NCI-H510A treated with DMSO at 0.1 percent for 48 hours (cell line): ENCODE measurements at places on chromosomes 7 and 10.

- no peak for DNase-seq
Measured at GRCh38 chr10:119663866-119664698, 12.9 kb downstream of the BAG3 start.

DNA sequence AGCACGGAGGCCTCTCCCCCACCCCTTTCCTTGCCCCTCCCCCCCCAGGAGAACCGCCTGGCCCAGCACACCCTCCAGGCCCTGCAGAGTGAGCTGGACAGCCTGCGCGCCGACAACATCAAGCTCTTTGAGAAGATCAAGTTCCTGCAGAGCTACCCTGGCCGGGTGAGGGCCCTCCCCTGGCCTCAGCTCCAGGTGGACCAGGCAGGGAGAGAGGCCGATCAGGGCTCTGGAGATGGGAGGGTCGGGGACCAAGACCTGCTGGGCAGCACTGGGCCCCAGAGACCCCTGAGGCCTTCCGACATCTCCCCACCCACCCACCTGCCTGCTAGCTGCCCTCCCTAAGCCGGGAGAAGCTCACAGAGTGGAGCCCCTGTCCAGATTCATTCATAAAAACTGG lies 8.8 kb upstream of the SH2B2 start:
- no peak for DNase-seq

- DNase-seq = no peak
Measured at GRCh38 chr10:70615784-70616522, 13.4 kb upstream of the PRF1 start.

DNA sequence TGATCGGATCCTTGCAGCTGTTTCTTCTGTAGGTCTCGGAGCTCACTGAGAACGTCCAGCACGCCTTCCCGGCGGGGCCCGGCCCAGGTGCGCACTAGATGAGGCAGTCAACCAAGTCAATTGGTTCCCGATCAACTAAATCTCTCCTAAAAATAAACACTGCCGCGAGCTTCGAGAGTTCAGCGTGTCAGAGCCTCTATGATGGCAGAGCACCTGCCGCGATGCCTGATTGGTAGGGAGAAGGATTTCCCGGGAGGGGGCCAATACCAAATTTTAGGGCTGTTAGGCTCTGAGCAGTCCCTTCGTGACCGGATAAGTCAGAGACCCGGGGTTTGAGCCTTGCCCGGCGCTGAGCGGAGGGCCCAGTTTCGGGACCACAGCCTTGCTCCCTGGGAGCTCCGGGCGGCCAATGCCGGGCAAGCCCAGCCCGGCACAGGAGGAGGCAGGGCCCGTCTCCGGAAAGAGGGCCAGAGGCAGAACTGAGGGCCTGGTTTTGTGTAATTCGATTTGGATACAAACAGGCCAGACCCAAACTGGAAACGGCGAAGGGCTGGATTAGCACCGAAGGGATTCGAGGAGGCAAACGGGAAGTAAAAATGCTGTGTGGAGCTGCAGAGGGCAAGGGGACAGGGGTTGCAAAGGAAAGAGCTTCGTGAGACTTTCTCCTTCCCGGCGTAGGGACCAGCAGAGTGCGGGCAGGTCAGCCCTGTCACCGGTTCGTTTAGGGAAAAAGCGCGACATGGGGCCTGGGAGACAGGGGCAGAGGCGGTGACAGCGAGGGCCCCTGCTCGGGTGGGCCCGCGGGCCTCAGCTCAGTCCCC lies 569 bp downstream of the SLC26A5 start:
- DNase-seq = peak; percentile 56

DNA sequence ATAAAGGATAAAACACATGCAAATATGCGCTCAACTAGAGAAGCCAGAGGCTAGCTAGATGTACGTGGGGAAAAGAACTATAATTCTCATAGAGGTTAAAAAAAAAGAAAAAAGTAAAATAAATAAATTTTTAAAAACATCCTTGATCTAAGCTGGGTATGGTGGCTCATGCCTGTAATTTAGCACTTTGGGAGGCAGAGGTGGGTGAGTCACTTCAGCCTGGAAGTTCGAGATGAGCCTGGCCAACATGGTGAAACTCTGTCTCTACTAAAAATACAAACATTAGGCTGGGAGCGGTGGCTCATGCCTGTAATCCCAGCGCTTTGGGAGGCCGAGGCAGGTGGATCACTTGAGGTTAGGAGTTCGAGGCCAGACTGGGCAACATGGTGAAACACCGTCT lies 18.6 kb upstream of the HSPA12A start:
- no peak for DNase-seq

DNA sequence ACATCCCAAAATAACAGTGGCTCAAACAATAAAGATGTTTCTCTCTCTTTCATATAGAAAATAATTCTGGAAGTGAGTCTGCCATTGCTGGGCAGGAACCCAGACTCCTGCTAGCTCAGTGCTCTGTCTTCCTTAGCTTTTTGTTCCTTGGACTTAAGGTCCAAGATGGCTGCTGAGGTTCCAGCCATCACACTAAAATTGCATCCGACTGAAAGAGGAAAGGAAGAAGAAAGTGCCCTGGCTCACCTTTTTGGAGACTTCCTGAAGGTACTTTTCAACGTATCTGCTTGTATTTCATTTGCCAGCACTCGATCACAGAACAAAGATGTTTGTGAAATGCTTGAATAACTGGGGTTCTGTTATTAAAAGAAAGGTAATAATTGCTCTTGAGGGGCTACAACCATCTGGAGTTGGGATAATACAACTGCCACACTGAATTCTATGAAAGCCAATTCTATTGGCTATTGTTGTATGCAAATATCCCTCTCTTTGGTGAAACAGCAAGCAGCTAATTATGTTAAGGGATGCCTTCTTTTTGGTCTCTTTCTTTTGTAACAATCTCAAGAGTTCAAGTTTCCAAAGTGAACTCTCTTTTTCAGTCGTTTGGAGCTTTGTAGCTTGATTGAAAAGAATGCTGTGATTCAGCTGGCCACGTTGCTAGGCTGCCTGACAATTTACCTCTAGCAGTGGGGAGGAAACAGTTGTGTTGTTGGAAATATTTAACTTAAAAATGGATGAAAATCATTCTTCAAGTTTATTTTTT lies 83.9 kb downstream of the BAMBI start:
- no peak for DNase-seq

DNA sequence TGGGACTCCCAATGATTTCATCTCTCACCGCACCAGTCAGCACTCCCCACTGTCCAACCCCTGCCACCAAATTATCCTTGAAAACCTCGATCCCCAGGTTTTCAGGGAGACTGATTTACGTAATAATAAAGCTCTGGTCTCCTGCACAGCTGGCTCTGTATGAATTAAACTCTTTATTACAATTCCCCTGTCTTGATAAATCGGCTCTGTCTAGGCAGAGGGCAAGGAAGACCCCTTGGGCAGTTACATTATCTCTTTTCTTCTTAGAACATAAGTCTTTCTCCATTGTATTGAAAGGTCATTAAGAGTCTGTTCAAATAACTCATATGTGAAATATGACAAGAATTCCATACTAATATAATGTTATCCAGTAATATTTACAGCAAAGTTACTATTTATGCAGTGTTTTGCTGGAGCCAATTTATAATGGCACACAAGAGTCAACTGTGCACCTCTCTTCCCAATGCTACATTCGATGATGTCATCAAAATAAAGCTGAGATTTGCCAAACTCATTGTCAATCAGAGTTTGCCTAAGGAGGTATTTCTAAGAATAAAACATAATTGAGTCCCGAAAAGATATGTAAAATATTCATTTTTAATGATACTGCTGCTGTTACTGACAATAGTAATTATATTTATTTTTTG lies 1297.2 kb upstream of the LRRTM3 start:
- no peak for DNase-seq

- DNase-seq = peak; percentile 71
Measured at GRCh38 chr7:132298790-132299189, 277.5 kb downstream of the PLXNA4 start.

GRCh38 chr7:112789453-112789816 lies 758 bp downstream of the TMEM168 start:
- peak; percentile 17 for DNase-seq

DNA sequence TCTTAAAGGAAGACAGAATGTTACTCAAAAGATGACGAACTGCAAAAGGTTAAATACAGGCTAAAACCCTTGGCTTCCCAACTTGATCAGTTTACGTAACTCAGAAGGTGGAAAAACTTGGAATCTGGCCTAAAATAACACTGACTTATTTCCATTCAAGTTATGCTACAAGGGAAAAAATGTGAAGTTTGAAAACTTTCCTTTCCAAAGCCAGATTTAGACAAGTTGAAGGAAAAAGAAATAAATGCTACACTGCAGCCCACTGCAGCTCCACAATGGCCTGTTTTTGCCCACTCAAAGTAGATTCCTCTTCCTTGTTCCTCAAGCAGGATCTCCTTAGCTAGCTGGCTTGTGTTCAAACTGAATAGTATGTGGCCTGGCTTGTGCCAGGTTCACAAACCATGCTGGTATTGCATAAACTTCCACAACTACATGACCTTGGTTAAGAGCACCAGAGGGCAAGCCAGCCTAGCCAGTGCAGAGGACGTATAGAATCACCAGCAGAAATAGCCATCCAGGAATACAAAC lies 166.2 kb downstream of the CPEB3 start:
- DNase-seq = no peak

- DNase-seq = no peak
Measured at GRCh38 chr7:143285806-143286521, 1.2 kb downstream of the TMEM139 start.

- no peak for DNase-seq
Measured at GRCh38 chr10:52027055-52027705, 286.9 kb upstream of the DKK1 start.

DNA sequence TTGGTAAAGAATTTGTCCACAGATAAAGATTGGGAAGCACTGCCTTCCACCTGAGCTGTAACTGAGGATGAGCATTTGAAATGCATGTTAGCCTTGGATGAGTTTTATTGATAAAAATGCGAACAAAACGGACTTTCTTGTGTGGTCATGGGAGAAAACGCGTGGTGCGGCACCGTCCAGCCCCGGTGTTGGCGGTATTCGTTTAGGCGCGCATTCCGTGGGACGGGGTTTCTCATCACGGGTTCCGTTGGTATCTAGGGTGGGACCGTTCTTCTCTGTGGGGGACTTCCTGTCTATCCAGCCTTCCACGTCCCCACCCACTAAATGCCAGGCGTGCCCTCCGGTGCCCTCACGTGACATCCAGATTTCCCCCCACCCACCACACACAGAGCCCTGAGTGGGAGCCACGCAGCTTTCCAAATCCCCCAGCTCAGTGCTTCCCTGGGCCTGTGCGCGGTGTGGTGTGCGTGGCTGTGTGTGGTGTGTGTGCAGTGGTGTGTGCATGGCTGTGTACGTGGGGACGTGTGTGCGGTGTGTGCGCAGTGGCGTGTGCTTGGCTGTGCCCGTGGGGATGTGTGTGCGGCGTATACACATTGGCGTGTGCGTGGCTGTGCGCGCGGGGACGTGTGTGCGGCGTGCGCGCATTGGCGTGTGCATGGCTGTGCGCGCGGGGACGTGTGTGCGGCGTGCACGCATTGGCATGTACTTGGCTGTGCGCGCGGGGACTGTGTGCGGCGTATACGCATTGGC lies 18.1 kb downstream of the IQCE start:
- DNase-seq = no peak
